Fibroblast of the aortic adventitia (primary cell): ENCODE measurements at places on chromosomes 1 and 21.

DNA sequence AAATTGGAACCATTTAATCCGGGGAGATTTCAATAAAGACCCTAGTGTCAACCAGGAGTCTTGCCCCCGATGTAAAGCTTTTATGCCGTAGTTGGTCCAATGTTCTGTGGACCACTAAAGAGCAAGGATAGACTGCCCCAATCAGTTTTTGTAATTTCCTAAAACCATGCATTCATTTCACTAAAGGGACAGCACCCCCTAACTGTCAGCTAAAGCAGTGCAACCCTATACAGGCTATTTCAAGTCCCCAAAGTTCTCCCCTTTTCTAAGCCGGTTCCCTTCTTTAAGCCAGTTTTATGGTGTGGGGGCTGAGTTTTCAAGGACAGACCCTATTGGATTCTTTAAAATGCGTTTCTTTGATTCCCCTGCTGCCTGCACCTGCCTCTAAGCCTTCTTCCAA lies 12.7 kb upstream of the PDPN start:
- no peak for DNase-seq

- no peak for DNase-seq
These were observed 88.8 kb upstream of the PDE4B start for GRCh38 chr1:65703853-65704252.

- DNase-seq, result peak; percentile 28
These were observed 48.6 kb downstream of the PTPRC start for GRCh38 chr1:198687429-198687828.

DNA sequence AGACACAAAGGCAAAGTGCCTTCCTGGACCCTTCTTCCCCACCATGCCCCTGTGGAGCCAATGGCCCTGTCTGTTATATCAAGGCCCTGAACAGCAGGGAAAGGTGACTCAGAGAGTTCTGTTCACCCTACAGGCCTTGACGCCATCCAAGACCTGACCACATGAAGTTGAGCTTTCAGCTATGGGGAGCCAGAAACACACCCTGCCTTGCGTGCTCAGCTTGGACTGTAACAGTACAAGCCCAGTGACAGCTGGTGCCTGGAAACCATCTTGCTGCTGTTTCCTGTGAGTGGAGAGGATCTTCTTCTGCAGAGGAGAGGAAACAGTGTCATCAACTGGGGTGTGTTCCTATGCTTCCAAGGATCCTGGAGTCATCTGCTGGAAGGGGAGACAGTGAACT lies 165.0 kb upstream of the IRF2BP2 start:
- peak; percentile 55 for DNase-seq

GRCh38 chr1:56150441-56151215 lies 428.7 kb downstream of the PLPP3 start:
- DNase-seq, result no peak

DNA sequence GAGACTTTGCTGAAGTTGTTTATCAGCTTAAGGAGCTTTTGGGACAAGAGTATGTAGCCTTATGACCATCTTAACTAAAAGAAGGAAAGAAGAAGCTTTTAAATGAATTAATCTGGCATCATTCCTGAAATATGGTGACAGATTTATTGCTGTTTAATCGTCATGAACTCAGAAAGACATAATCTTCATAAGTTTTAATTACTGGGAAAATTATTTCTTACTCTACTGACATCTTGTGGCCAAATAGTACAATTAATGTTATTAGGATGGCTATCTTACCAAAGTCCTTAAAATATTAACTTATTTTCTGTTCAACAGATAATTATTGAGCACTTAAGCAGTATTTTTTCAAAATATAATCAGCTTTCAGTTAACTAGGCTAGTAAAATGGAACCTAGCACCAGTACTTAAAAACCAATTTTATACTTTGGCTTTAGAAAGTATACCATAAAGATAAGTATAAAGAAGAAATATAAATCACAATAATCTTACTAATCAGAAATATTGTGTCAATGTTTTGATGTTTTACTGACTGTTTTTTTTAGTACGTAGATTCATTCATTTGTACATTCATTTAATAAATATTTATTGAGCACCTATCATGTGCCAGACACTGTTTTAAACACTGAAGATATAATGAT lies 34.7 kb upstream of the GPR25 start:
- peak; percentile 59 for DNase-seq

GRCh38 chr1:59415881-59416280 lies 119.0 kb downstream of the FGGY start:
- DNase-seq, result no peak

DNA sequence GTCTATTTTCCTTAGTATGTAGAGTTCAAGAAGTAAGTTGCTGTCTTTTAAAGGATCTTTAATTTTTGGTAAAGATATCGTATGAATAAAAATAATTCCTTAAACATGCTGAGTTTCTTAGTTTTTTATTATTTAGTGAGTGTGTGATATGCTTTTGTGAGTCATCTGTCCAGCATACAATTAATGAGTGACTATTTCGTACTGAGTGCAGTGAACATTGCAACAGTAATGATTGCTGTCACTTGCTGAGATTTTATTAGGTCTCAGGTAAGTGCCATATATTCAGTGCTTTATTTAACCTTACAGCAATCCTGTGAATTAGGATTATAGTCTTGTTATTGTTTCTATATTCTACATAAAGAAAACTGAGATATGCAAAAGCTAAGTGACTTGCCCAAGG lies 22.6 kb downstream of the MIGA1 start:
- DNase-seq, result no peak

DNA sequence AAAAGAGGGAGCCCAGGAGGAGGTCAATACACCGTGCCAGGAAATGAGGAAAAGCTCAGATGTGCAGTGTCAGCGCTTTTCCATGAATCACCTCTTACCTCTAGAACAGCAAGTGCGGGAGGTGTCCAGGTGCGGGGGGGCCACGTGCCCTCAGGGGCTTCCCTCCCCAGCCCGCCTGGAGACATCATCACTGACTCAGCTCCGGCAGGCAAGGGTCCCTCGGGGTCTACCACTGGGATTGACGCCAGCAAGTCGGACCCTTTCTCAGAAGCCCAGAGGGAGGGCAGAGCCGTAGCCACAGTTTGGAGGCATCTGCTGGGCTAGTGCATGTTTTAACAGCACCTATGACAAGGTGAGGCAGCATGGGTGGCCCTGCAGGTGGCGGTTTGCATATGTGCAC lies 67.4 kb upstream of the TRAPPC10 start:
- no peak for DNase-seq
